ENCODE measurements at places on chromosomes 4 and X. TPM values are rescaled to one million over a fixed set of nuclear protein-coding genes. Genes with fewer than 3 reads are reported as not detected.

TCEANC gene
- total RNA-seq = 9.6 TPM

GAGE13 gene
- not detected for total RNA-seq

GRCh38 chr4:70746179-70746839 lies 24.5 kb downstream of the RUFY3 start:
- no peak for DNase-seq
- peaks cover 3% of the 10 kb centered on the region for H3K36me3 ChIP-seq
- H3K27ac ChIP-seq = no peak overlapping the region

DNA sequence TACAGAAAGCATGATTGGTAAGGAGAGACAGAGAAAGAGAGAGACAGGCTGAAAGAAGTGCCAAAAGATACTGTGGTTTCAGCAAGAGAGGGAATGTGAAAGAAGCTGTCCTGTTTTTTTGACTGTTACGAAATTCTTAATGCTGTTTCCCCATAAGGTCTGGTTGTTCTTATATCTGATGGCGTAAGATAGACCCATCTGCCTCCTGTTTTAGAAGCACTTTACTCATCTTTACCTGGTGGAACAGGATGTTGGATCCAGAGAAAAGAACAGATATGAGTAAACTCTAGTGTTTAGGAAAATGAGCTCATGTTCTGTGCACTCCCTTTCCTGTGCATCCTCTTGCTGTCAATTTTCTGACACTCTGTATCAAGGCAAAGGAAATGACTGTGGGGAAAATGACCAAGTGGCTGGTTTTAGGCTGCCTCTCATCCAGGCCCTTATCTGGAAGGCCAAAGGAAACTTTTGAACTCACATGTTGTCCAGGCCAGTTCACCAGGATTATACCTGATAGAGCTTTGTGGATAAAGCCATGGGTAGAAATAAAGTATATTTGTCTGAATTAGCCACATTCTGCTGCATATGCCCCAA lies 311.7 kb upstream of the HTR2C start:
- no peak overlapping the region for H3K4me3 ChIP-seq
- no peaks in the 10 kb centered on the region for H3K4me1 ChIP-seq
- no peaks in the 10 kb centered on the region for H3K36me3 ChIP-seq
- no peak overlapping the region for H3K27ac ChIP-seq
- no peaks in the 10 kb centered on the region for H3K27me3 ChIP-seq
- no peak for DNase-seq

- no peak for DNase-seq
- no peaks in the 10 kb centered on the region for H3K36me3 ChIP-seq
- peak overlapping the region; percentile 56 for H3K4me3 ChIP-seq
- no peaks in the 10 kb centered on the region for H3K4me1 ChIP-seq
- no peaks in the 10 kb centered on the region for H3K27me3 ChIP-seq
Observed at GRCh38 chrX:33194876-33195433, 16.4 kb downstream of the DMD start.

GRCh38 chrX:20320461-20321159 lies 53.9 kb upstream of the RPS6KA3 start:
- H3K27me3 ChIP-seq = no peaks in the 10 kb centered on the region
- DNase-seq = no peak
- H3K36me3 ChIP-seq = no peaks in the 10 kb centered on the region
- H3K4me1 ChIP-seq = no peaks in the 10 kb centered on the region

GRCh38 chr4:174859904-174860303 lies 30.9 kb upstream of the GLRA3 start:
- no peak for DNase-seq
- H3K36me3 ChIP-seq = no peaks in the 10 kb centered on the region
- no peak overlapping the region for H3K4me3 ChIP-seq
- H3K27ac ChIP-seq = no peak overlapping the region
- no peaks in the 10 kb centered on the region for H3K4me1 ChIP-seq

DNA sequence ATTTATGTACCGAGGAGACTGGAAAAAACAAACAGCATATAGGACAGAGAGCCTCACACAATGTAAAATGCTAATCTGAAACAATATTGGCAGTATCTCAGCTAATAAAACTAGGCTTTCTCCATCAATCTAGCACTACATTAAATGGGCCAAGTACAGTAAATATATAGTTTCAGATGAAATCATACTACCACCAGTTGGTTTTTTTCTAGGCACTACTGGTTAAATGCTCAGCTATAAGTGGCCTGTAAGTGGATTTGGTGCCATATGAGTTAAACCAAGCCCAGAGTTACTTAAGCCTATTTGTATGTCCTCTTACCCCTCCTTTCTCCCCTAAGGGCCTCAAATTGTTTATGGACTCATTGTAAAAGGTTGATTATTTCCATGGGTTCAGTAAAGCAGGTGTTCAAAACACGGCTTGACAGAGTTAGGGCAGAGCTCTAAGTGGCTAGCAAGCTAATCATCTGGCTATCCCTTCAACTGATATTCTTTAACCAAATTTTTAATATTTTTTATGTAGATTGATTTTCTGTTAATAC lies 57.5 kb downstream of the FAM13A start:
- DNase-seq = no peak
- no peak overlapping the region for H3K27ac ChIP-seq
- no peaks in the 10 kb centered on the region for H3K27me3 ChIP-seq
- H3K4me3 ChIP-seq = no peak overlapping the region
- H3K36me3 ChIP-seq = no peaks in the 10 kb centered on the region
- no peaks in the 10 kb centered on the region for H3K4me1 ChIP-seq

All from thoracic aorta (tissue), 2 donors.